ENCODE measurements at places on chromosomes 16 and 17.

GRCh38 chr17:76264425-76264754 is 758 bp upstream of the UBALD2 start:
- no peak for DNase-seq

DNA sequence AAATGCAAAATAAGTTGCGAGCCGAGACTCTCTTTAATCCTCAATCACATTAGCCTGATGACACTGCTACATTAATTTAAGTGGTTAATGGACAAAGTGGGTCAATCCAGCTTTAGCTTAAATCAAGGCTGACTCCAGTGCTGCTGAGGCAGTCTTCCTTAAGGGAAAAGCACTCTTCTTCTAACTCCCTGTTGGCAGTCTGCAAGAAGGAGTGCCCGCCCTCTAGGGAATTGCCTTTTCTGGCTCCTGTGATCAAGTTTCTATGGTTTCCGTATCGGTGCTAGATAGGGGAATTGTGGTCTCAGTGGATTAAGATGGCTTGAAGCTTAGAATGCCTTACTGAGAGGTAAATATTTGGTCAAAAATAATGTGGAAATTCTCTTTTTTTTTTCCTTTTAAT is 41.0 kb downstream of the HS3ST3B1 start:
- no peak for DNase-seq

- DNase-seq, result no peak
Observed at GRCh38 chr17:58376472-58377000, 24.5 kb upstream of the SUPT4H1 start.

GRCh38 chr16:67598527-67598926 is 36.2 kb downstream of the CTCF start:
- DNase-seq, result no peak

- DNase-seq, result no peak
Observed at GRCh38 chr16:74723256-74723655, 22.6 kb upstream of the MLKL start.

DNA sequence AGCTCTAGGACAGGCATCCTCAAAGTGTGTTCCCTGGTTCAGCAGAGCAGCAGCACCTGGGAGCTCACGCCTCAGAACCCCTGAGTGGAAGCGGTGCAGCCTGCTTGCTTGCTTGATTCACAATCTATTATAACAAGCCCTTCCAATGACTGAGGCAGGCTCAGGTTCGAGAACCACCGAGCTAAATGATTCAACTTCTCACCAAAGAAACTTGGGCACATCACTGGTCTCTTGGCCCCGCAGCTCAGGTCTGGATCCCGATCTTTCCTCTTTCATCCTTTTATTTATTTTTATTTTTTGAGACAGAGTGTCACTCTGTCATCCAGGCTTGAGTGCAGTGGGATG is 24.5 kb downstream of the CLUH start:
- no peak for DNase-seq

DNA sequence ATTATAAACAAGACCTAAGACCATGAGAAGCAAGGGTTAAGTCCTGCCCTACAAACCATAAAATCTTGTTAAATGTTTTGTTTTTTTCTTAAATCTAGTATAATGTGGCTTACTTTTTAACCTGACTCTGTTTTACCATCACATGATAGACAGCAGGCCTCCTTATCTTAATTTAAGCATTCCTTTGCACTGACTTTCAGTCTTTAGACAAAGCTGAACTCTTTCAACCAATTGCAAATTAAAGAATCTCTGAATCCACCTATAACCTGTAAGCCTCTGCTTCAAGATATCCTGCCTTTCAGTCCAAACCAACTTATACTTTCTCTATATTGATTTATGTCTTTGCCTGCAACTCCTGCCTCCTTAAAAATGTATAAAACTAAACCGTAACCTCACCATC is 478.5 kb downstream of the GRIN2A start:
- DNase-seq, result no peak

DNA sequence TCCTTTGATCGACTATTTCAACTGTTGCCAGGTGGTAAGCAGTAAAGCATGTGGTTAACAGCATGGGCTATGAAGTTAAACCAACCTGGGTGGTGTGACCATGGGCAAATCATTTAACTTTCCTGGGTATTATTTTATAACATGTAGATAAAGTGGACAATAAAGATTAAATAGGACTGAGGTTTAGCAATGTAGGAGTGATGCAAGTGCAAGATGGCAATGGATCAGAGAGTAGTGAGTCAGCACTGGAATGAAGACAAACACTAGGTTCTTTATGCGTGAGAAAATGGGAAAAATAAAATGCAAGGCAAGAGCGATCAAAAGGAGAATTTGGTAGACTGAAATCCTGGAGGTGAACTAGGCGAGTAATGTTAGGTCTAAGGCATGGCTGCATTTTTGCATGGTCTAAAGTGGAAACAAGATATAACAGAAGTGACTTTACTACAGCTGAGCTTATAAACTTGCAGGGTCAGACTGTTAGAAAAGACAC is 222.4 kb upstream of the AXIN2 start:
- no peak for DNase-seq

GRCh38 chr17:55398689-55399088 is 22.9 kb downstream of the MMD start:
- DNase-seq, result no peak

DNA sequence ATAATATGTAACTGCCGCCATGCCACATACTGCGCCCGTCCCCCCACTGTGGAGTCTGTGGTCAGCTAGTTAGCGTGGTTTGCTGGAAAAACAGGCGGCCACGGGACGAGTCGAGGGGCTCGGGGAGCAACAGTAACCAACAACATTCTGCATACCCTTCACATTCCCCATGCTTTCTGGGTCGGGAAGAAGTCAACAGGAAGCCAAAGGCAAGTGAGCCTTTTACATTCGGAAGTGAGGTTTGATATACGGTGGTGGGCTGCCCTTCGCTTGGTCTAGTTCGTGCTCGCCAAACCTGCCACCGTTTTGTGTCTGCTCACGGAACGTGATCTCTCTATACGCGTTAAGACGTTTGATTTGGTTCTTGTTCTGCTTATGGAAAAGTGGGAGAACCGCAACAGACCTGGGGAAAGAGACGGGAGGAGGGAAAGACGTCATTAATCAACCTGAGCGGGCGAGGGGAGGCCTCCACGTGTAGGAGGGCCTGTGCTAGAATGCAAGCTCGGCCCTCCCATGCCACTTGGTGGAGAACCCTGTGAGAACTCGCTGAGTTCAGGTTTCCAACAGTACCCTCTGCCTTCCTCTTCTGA is 28.9 kb upstream of the CFAP20 start:
- no peak for DNase-seq

DNA sequence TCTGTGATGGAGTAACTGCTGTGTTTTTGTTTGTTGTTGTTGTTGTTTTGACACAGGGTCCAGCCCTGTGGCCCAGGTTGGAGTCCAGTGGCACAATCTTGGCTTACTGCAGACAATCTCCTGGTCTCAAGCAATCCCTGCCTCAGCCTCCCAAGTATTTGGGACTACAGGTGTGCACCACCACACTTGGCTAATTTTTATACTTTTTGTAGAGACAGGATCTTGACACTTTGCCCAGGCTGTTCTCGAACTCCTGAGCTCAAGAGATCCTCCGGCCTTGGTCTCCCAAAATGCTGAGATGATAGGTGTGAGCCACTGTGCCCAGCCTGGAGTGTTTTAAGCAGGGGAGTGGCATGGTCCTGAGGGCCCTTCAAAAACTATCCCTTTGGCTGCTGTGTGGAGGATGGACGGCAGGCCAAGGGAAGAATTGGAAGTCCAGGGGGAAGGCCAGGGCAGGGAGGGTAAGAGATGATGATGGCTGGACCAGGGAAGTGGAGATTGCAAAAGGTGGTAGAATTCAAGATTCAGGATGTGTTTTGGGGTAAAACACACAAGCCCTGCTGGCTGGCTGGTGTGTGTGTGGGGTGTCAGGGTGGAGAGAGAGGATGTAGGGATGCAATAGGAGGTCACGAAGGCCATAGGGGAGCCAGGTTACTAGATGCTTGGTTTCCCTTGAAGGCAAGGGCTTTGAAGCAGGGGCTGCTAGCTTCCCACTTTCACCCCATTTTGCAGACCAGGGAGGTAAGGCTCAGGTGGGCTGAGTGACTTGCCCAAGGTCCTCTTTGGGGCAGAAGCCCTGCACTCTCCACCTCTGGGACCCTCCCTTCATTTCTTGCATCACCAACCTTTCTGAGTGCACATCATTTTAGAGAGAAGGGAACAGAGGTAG is 18.8 kb upstream of the PLLP start:
- no peak for DNase-seq

GRCh38 chr16:23996258-23996955 is 160.6 kb downstream of the PRKCB start:
- DNase-seq, result no peak

DNA sequence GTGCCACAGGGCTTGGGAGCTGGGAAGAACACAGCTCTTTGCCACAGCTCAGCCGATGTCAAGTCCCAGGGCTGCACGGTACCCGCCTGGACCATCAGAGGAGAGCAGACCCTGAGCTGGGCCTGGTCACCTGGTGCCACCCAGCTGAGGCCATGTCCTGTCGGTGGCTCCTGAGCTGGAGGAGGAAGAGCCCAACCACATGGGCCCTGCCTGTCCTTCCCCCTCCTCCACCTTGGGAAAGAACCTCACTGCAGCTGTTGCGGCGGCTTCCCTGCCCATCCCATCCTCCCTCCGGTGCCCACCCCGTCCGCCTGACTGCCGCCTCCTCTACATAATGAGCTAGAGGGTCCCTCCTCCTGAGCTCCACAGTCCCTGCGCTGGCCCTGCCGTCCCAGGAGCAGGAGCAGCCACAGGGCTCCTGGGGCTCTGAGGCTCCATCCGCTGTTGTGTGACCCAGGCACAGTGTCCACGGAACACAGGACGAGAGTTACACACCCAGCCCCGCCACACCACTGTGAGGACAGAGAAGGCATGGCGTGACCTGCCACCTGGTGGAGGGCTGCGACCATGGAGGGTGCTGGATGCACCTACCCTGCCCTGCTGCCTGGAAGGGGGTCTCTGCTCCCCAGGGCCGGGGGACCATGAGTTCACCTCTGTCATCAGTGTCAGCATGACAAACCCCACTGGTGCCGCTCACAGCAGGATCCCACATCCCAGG is 21.4 kb upstream of the CHMP6 start:
- no peak for DNase-seq

DNA sequence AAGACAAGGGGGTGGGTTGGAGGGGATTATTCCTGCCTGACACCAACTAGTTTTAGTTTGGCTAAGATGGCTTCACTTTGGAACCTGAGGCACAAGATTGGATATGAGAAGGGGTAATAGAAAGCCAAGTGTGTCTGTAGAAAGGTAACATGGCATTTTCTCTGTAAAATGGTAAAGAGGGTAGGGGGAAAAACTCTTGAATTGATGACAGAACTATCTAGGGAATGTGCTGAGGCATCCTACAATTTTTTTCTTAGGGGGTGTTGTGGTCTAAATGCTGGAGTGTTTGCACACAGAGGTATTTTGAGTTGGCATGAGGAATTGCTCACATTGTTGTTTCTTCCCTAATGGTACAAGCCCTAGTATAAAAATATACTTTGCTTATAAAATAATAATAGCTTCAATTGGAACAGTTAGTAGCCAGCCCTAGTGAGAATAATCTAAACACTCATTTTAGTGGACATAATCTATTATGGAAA is 25.8 kb downstream of the YPEL2 start:
- no peak for DNase-seq

- no peak for DNase-seq
Observed at GRCh38 chr17:1759529-1759928, 2.3 kb upstream of the SERPINF1 start.

DNA sequence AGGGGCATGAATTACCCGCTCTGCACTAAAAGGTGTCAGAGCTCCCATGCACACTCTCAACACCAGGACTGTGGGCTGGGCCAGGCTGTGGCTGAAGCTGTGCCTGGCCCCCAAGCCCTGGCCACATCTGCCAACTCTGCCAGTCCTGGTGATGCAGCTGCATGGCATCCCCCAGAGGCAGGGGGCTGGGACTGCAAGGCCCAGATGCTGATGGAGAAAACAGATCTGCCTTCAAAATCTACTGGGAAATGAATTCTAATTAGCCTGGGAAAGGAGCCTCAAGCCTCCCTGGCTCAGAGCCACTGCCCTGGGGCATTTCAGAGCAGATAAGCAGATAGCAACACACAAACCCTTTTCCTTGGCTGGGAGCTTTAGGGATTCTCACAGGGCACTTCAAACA is 3.4 kb downstream of the CHST6 start:
- no peak for DNase-seq

GRCh38 chr17:53426505-53426904 is 396.2 kb upstream of the KIF2B start:
- no peak for DNase-seq

DNA sequence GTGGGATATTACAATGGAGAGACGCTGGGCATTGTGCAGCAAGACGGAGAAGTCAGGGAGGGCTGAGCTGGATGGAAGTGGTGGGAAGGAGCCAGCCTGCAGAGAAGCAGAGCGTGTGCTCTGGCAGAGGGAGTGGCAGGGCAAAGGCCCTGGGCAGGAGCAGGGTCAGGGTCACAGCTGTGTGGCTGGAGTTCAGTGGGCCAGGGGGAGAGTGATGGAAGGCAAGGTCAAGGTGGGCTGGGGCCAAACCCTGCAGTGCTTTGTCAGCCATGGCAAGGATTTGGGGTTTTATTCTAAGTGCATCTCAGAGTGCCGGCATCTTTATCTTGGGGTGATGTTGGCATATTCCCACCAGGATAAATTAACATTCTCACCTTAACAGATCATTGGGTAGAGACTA is 31.9 kb upstream of the C16orf78 start:
- DNase-seq, result no peak

DNA sequence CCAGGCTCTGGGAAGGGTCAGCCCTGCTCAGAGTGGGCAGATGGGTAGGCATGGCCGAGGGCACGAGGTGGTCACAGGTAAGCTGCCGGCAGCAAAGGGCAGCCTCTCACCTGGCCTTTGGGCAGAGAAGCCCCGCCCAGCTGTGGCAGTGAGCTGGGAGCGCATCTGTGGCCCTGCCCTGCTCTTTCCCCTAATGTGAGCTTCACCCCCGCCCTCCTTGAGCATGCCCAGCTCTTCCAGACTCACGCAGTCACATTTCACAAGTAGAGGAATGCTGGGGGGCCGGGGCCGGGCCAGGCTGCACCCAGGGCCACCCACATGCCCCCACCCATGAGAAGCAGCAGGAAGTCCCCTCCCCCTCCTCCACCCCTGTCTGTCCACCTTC is 40.7 kb upstream of the SLC38A10 start:
- DNase-seq, result no peak

DNA sequence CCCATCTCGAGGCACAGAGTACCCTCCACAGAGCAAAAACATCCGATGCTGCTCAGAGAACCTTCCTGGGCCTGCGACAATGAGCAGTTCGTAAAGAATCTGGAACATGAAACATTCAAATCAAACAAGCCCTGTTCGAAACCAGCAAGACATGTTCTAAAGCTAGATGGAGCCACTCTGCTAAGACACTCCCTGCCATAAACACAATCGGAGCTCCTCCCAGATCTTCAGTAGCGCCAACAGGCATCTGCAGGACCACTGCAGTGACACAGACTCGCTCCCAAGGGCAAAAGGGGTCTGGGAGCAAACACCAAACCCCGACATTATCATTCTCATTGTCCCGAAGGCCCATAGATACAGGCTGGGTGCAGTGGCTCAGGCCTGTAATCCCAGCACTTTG is 108.7 kb downstream of the ZFHX3 start:
- DNase-seq, result peak; percentile 79

- DNase-seq, result no peak
Observed at GRCh38 chr16:49120631-49121030, 161.0 kb downstream of the CBLN1 start.
